DMS 273 treated with DMSO at 0.1 percent for 48 hours (cell line): ENCODE measurements at places on chromosomes 7 and 10.

GRCh38 chr10:43082746-43083145, 5.9 kb downstream of the RET start:
- DNase-seq = no peak

DNA sequence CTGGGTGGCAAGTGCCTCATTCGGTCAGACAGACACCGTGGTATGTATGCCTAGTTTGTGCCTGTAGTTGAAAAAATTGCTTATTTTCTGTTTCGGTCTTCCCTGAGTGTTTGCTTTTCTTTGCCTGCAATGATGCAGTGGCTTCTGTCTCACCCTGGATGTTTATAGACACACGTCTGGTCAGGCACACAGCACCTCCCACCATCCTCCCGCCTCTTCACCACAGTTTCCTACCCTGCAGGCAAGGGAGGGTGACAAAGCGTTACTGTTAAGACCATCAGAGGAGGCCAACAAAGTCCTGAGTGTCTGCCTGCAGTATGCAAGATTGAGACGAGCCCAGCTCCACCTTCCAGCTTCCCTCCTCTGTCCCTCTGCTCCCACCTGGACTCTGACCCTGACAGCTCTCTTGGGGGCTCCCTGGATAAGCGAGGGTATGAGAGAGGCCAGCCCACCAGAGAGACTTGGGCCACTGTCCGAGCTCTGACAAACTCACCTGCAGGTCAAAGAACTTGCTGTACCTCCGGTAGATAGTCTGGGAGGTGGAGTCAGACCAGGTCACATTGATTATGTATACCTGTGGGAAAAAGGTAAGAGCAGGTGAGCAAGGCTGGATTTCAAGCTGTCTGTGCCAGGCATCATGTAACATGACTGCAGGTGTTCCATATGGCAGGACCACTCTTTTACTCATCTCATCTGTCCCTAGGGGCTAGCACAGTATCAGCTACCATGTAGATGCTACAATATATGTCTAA, 54.4 kb downstream of the SH3PXD2A start:
- no peak for DNase-seq

GRCh38 chr7:153407291-153408046, 644.7 kb upstream of the DPP6 start:
- DNase-seq = no peak

- DNase-seq = peak; percentile 68
These were observed 239.3 kb upstream of the SEMA3C start for GRCh38 chr7:81158189-81158588.

DNA sequence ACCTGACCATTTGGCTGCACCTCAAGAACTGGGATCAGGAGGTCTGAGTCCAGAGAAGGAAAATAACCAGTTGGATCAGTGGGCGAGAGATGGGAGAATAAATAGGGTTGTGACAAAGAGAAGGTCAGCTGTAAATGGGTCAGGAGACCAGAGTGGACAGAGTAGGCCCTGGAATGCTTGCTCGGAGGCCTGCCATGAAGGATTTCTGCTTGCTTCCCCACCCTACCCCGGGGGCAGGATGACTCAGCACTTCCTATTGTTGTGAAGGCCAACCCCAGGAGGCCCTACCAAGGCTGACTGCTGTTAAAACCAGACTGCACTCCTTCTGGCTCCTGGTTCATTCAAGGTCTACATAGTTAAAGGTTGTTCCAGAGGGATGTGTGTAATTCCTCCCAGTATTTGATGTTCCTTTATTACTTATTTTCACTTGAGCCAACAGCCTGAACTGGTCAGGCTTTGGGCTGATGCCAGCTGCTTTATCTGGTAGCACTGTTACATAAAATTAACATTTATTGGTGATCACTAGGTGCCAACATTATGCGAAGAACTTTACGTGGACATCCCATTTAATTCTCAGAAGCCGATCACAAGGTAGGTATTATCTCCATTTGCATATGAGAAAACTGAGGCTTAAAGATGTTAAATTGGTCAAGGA, 27.3 kb upstream of the IFRD1 start:
- DNase-seq = peak; percentile 66

- DNase-seq = no peak
These were observed 23.2 kb downstream of the PILRA start for GRCh38 chr7:100396421-100396982.

- no peak for DNase-seq
These were observed 98.6 kb upstream of the DIP2C start for GRCh38 chr10:787933-788651.
